Stimulated activated CD8-positive, alpha-beta memory T cell treated with anti-CD3 and anti-CD28 coated beads, Interleukin-7, amount 100 ng/mL, for 1 hour (primary cell): ENCODE measurements at places on chromosomes 12 and 14.

DNA sequence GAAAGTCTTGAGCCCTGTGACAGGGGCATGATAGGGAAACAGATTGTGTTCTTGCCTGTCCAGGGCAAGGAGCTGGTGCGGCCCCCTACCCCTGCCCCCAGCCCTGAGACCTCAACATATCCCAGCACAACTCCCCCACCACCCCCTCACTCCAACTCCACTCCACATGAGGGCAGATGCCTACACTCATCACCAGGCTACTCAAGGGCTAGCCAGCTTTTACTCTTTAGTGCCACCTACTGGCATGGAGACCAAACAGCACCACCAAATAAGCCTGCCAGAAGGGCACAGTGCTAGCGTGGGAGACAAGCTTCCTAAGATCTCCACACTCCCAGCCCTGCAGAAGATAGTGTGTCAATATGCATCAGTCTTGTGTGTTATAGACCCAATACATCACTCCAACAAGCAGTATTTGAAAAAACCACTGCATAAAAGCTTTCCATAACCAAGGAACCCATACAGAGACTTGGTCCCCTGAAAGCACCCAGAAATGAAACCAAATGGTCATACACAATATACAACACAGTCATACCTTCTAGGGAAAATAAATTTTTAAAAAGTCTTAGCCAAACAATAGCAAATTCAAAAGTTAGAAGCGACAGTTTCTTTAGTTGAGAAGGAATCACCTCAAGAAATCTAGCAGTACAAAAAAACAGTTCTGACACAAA is 154.4 kb downstream of the KCNK10 start:
- DNase-seq: peak; percentile 14

DNA sequence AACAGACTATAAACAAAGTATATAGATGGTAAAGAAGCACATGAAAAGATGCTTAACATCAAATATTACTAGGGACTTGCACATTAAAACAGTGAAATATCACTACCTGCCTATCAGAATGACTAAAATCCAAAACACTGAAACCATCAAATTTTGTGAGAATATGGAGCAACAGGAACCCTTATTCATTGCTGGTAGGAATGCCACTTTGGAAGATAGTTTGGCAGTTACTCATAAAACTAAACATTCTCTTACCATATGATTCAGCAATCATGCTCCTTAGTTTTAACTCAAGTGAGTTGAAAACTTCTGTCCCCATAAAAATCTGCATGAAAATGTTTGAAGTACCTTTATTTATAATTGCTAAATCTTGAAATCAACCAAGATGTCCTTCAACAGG is 297.6 kb downstream of the DAD1 start:
- no peak for DNase-seq

DNA sequence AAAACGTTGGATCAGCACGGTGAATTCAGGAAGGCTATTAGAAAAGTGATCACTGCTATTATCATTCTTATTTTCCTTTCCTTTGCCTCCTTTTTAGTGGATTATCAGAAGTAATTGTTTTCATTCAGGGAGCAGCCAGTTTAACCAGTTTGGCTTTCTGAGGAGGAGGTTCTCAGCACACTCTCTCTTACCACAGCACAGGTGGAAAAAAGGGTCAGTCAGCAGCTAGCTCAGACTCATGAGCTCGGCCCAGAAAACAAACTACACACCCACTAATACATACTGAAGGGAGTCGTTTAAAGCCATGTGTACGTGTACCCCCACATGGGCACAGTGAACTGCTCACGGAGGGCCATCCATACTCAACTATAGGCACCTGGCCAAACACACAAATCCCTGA is 23.2 kb upstream of the MAGOHB start:
- DNase-seq: no peak

DNA sequence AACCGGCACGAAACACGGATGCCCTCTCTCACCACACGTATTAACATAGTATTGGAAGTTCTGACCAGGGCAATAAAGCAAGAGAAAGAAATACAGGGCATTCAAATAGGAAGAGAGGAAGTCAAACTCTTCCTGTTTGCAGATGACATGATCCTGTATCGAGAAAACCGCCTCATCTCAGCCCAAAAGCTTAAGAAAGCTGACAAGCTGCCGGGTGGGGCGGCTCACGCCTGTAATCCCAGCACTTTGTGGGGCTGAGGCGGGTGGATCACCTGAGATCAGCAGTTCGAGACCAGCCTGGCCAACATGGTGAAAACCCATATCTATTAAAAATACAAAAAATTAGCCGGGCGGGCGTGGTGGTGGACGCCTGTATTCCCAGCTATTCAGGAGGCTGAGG is 17.7 kb downstream of the OR6S1 start:
- DNase-seq: no peak

DNA sequence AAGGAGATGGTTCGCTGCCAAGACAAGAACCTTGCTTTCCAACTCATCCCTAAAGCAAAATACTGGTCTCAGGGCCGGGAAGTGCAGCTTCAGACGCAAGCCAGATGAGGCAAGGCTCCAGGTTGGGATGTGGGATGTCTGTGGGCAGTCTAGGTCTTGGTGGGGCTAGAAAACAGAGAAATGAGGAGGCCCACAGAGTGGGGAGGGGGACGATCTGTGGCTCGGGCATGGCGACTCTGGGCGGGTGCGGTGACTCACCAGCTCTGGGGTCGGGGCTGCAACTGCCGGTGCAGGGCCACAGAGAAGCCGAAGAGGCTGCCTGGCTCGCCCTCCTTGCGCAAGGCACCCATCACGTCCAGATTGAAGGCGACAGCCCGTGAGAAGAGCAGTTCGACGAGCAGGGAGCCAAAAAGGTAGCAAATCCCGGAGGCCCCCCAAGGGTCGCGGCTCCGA is 459 bp downstream of the ITGA7 start:
- DNase-seq: no peak

DNA sequence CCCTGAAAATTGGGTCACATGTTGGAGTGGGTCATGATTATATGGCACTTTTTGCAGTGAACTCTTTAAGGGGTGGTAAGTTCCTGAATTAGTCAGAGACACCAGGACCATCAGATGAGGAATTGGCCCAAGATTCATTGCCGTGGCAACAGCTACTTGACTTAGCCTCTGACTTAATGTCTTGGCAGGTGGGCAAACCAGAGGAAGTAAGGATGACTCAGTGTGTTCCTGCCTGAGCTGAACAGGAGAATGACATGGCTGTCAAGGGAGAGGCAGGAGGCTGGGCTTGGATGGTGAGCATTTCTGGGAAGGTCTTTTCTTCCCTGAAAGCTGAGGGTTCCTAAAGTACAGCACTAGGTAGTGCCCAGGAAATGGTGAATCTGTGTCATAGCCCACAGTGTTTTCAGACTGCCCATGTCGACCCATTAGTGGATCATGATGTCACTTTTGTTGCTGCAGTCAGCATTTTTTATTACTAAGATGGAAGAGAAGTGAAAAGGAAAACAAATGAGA is 170.1 kb upstream of the PWP1 start:
- no peak for DNase-seq

GRCh38 chr12:144650-145284 is 69.2 kb downstream of the SLC6A12 start:
- no peak for DNase-seq

GRCh38 chr12:4293299-4293965 is 19.9 kb downstream of the CCND2 start:
- no peak for DNase-seq

GRCh38 chr12:20523658-20524057 is 155.3 kb downstream of the PDE3A start:
- no peak for DNase-seq
